Muscle of leg (tissue), 16 donors: ENCODE measurements at places on chromosomes 4 and X.
A peak's percentile ranks its signal among the peaks of the same experiment; 100 is the strongest.

DNA sequence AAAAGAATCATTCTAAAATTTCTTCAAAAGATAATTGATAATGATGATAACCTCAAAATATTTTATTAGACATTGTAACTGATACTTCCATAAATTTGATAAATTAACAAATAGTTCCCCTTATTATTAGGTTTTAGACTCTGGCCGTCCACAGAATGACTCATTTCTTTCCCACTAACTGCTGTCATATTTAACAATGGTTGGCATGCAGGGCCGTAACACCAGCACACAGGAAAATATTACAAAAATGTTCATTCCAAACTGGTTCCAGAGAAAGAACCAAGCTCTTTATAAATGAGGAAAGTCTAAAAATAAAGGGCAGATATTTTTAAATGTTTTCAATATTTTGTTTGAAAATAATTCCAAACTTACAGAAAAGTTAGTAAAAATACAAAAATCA is 28.2 kb downstream of the WDFY3 start:
- peak; percentile 58 for DNase-seq

- DNase-seq, result no peak
Observed at GRCh38 chrX:93242897-93243296, 430.5 kb downstream of the NAP1L3 start.

- no peak for DNase-seq
Observed at GRCh38 chrX:96424007-96424406, 260.6 kb upstream of the DIAPH2 start.

GRCh38 chr4:139301821-139302611 is at the start of gene NDUFC1:
Gene NDUFC1, minus strand, starts transcription at chr4:139302477. Its CDS starts 6,679 bp downstream, at chr4:139295798.
- peak; percentile 75 for DNase-seq

GRCh38 chrX:136112778-136113177 is 34.6 kb upstream of the FHL1 start:
- no peak for DNase-seq

- peak; percentile 37 for DNase-seq
Observed at GRCh38 chr4:112765317-112765974, 128.5 kb downstream of the LARP7 start.

DNA sequence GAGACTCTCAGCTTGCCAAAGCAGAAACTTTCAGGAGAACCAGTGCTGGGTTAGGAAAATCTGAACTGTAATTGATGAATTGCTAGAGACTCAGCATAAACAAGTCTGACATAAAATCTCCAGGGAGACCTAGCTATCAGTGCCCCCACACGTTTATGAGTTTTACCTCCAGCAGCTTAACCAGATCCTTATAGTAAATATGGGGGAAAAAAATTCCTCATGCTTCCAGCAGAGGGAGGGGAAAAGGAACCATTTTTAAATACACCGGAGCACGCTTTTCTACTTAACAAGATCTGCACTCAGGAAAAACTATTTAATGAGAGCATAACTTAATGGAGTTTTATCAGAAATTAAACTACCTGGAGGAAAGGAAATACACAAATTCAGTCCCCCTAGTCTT is 1040.7 kb upstream of the INTU start:
- DNase-seq, result no peak

- no peak for DNase-seq
Observed at GRCh38 chrX:24380262-24381187, 20.1 kb downstream of the SUPT20HL1 start.

DNA sequence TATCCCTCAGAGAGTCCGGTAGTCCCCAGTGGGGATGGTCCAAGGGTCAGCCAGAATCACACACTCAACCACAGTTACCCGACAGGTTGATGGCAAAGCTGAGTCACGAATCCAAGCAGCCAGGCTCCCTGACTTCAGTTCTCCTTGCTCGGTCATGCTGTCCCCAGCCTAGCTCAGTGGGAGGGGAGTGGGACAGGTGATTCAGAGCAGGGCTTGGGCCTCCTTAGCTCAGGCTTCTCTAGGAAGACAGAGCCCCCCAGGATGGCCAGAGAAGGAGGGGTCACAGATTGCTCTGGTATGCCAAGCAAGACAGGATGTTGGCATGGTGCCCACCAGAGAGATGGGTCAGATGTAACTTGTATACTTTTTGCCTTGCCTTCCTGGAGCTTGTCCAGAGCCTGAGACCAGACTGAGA is 66.5 kb downstream of the EFNB1 start:
- DNase-seq, result peak; percentile 63

DNA sequence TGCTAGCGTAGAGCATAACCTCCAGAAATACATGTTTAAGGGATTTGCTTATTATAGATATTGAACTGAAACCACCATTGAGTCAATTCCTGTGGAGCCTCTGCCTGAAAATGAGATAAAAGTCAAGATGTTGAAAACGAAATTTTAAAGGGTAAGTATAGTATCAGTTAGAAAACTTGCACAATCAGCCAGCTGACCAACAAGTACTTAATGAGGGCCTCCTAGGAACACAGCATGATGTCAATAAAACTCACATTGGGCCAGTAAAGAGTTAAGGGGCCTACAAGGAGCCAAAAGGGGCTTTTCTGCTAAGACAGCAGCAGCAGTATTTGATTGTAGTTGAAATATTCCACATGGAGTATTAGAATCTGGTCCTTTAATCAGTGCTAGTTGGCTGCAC is 314.1 kb upstream of the PPARGC1A start:
- no peak for DNase-seq

DNA sequence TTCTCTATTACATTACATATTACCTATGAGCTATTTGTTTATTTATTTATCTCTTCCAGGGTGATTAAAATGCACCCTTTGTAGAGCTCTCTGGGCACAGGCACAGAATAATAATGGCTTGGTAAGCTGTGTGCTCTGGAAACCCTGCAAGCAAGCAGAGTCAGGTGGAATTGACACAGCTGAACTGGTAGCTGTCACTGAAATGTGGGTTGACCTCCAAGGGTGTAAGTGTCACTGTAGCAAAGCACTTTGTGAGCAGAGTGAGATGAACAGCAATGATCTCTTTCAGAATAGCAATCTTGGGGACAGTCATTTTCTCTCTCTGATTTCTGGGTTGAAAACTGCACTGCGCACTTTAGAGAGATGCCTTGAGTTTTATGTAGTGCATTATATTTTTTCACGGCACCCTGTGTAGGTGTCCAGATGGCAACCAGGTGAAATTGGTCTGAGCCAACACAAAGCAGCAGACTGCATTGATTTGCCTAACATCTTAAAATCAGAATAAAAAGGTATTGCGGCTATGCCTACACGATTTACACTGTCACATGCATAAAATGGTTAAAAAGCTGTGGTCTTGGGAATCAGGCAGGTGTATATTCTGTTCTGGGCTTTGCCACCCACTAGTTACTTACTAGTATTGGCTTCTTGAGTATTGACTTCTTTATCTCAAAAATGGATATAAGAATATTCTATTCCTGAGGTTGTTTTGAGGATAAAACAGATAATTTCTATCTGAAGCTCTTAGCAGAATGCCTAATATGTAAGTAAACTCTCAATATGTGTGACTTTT is 450.3 kb downstream of the RAPGEF2 start:
- DNase-seq, result no peak

GRCh38 chr4:57437649-57438048 is 327.5 kb upstream of the IGFBP7 start:
- DNase-seq, result no peak

- DNase-seq, result no peak
Observed at GRCh38 chr4:94813221-94813620, 55.5 kb downstream of the BMPR1B start.

GRCh38 chrX:39755143-39756032 is 342.4 kb downstream of the BCOR start:
- peak; percentile 91 for DNase-seq

- no peak for DNase-seq
Observed at GRCh38 chr4:3423952-3424351, 17.8 kb upstream of the HGFAC start.

DNA sequence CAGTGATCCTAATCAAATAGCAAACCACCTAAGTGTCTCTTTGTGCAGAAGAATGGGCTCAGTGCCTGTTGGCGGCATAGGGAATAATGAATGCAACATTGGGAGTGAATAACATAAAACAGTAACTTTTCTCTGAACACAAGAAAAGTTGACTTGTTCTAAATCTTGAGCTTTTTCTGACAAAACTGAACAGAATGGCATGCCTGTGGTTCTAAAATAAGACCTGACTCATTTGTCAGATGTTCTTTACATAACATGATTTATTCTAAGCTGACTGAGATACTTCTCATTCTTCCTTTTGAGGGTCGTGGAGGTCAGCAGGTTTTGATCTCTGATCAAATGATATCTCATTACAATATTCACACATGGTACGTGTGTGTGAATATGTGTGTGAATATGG is 165.4 kb upstream of the WDR1 start:
- DNase-seq, result no peak

DNA sequence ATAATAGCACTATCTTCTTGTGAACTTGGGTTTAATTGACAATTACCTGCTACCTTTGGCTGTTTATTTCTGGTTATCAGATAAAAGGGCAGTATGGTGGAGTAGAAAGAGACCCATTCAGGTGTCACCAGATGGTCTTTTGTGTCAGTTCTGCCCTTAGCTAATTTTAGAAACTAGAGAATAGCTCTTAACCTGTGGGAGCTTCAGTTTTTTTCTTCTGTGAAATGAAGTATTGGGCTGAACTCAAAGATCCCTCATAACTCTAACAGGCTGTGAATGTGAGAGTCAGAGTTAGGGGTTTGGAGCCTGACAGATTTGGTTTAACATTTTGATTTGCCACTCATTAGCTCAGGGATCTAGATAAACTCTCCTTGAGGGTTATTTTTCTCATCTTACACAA is 335.2 kb downstream of the PPP1R2C start:
- DNase-seq, result no peak

DNA sequence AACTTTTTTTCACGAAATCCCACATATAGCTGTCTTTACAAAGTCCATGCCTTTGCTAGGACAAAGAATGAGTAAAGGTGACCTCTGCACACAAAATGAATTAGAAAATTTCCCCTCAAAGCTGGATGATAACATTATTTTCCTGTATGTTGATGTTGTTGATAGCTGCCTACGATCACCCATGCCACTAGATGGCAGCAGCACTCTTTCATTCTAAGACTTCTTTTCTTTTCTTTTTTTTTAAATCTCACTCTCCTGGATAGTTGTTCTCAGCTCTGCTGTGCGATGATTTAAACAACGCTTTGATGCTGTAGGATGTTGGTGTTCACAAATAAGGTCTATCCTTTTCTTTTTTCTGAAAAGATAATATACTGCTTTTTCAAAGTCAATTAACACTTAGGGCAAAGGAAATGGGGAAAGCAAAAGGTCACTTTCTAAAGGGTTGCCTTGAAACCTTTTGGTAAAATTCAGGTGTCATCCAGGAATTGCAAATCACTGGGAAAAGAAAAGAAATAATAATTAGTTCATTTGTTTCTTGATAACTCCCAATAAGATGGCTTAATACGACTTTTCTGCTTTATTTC is 266.8 kb downstream of the C4orf33 start:
- peak; percentile 88 for DNase-seq

DNA sequence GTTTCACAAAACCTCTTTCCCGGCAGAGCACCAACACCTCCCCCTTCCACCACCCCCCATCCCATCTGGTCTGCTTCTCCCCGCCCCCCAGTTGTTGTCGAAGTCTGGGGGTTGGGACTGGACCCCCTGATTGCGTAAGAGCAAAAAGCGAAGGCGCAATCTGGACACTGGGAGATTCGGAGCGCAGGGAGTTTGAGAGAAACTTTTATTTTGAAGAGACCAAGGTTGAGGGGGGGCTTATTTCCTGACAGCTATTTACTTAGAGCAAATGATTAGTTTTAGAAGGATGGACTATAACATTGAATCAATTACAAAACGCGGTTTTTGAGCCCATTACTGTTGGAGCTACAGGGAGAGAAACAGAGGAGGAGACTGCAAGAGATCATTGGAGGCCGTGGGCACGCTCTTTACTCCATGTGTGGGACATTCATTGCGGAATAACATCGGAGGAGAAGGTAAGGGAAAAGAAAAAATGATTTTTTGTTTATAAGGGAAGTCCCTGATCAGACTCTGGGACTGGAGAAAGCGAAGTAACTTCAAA is at the start of gene PDGFRA:
Gene PDGFRA (plus strand): TSS at position 333 of the 541 bp plus-strand sequence. CDS start 29,476 bp downstream, outside the sequence.
- DNase-seq, result peak; percentile 99

DNA sequence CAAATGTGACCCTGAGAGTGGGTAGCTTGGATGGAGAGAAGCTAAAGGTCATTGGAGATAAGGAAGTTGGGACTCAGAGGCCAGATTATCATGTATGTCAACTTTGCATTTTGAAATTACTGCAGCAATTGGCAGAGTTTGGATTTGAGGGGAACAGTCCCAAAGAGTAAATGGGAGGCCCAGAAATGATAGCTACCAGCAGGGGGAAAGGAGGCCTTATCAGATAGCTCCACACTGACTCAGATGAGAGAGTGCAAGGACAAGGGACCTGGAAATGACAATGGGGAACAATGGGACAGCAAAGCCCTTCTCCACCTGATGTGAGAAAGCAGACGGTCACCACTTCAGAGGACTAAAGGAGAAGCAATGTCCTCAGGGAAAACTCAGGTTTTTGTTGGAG is 201.5 kb upstream of the JADE1 start:
- DNase-seq, result no peak

GRCh38 chr4:129550281-129550785 is 454.4 kb downstream of the C4orf33 start:
- DNase-seq, result no peak

DNA sequence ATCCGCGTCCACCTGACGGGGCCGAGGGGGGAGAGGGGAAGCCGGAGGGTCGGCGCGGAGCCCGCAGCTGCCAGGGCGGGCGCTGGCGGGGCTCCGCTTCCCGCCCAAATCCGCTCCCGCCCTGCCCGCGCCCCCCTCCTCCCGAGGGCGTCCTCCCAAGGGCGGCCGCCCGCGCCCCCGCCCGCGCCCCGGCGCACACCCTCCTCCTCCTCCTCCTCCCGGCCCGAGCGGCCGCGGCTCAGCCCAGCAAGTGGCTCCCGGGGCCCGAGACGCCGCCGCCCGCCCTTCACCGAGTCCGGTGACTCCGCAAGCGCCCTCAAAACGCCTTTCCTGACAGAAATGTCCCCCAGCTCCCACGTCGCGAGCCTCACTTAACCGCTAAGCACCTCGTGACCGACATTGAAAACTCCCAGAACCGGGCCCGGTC is 487 bp downstream of the HMGB2 start:
- peak; percentile 78 for DNase-seq

GRCh38 chr4:138948918-138949317 is 66.7 kb upstream of the NOCT start:
- no peak for DNase-seq

DNA sequence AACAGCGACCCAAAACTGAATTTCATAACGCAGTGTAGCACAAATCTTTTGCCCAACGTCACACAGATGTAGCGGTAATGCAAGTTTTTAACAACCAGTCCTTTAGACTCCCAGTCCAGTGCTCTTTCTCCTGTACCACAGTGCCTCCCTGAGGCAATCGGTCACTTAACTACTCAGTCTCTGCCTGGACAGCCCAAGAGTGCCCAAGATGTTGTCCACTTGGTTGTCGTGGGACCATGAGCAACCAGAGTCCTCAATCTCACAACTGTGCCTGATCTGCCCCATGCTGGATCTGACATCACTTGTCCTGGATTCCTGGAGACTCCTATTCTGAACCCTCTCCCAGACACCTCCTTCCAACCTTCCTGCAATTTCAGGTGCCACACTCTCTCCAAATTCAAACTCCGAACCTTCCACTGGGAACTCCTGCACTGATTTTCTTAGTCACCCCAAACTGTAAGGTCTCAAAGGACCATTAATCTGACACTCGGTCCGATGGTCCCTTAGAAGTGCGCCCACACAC is 702 bp downstream of the MMGT1 start:
- peak; percentile 44 for DNase-seq
